ENCODE measurements at places on chromosomes 1 and 21.

- no peak for DNase-seq
Measured at GRCh38 chr1:226778657-226779058, 39.6 kb upstream of the ITPKB start.

- DNase-seq, result no peak
Measured at GRCh38 chr21:44556879-44557278, 1.7 kb downstream of the KRTAP10-3 start.

DNA sequence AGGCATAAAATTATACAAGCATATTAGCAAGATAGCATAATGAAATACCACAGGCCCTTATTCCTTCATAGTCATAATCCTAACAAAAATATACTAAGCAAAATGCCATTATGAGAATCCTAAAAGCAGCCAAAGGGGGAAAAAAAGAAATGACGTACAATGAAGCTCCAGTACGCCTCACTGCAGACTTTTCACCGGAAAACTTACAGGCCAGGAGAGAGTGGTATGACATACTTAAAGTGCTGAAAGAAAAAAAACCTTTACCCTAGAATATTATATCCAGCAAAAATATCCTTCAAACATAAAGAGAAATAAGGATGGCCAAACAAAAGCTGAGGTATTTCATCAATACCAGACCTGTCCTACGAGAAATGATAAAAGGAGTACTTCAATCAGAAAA is 19.5 kb downstream of the ZNF695 start:
- no peak for DNase-seq

GRCh38 chr1:2784854-2785630 is 16.5 kb downstream of the TTC34 start:
- no peak for DNase-seq

GRCh38 chr1:152218762-152219436 is 5.1 kb downstream of the HRNR start:
- DNase-seq, result no peak

DNA sequence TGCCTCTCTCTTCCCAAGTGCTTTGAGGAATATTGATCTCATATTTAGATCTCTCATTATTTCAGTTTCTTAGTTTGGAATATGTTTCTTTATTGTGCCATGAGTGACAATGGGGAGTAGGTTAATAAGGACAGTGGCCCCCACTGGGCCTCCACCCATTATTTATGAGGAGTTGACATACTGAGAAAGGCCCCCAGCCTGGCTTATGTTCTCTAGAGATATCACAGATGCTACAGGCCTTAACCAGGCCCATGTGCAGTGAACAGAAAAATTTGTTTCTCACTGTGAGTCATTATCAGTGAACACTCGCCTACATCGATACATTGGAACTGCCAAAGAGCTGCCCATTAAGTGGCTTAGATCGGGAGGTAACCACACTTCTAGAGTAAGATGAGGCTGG is 35.7 kb upstream of the SYT6 start:
- no peak for DNase-seq
